ENCODE measurements at places on chromosomes 5 and 9.
A peak's percentile ranks its signal among the peaks of the same experiment; 100 is the strongest.

- DNase-seq: peak; percentile 14
These were observed 128.6 kb downstream of the SPATA31D1 start for GRCh38 chr9:82117026-82117811.

- no peak for DNase-seq
These were observed 32.2 kb downstream of the ALDH7A1 start for GRCh38 chr5:126562823-126563222.

DNA sequence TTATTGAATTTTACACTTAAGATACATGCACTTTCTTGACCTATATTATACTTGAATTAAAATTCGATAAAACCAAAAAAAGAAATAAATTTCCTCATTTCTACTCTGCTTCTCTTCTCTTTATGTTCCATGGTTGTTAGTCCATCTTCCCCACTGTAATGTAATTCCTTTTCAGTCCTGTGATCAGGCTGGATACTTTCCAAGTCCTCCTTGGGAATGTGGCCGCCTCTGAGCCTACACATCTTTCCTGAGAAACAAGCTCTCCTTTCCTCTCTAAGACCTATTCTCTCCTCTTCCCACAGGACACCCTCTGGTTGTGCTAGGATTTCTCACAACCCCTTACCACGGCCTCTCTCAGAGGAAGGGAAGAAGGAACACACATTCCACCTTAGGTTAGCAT lies 285.1 kb downstream of the DNAH5 start:
- DNase-seq: no peak

- peak; percentile 76 for DNase-seq
These were observed 235.7 kb upstream of the ADAMTSL1 start for GRCh38 chr9:18238254-18238653.

- DNase-seq: peak; percentile 64
These were observed 24.7 kb upstream of the NUDT12 start for GRCh38 chr5:103587185-103587748.

GRCh38 chr5:170493028-170493820 lies 10.6 kb upstream of the KCNIP1 start:
- no peak for DNase-seq

DNA sequence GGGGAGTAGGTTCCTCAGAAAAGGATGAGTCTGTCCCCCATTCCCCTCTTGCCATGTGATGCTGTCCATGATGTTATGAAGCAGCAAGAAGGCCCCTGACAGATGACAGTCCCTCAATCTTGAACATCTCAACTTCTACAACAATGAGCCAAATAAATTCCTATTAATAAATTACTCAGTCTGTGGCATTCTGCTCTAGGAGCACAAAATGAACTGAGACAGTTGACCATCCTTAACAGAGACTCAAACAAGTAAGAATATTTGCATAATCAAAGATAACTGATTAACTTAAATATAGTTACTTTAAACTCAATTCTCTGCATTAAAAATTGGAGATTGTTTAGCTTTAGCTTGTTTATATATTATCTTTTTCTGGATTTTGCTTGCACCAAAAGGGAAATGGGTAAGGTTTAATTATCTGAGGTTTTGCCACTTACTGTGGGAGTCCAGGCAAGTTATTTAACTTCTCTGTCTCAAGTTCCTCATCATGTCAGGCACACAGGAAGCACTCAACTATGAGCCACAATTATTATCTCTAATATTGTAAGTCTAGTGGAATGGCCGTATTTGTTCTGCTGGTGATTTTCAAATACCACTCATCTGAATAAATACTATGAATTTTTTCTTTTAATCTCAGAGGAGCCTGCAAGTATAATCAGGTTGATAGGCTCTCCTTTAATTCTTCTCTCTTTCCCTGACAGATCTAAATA lies 162.9 kb downstream of the TSSK1B start:
- no peak for DNase-seq

DNA sequence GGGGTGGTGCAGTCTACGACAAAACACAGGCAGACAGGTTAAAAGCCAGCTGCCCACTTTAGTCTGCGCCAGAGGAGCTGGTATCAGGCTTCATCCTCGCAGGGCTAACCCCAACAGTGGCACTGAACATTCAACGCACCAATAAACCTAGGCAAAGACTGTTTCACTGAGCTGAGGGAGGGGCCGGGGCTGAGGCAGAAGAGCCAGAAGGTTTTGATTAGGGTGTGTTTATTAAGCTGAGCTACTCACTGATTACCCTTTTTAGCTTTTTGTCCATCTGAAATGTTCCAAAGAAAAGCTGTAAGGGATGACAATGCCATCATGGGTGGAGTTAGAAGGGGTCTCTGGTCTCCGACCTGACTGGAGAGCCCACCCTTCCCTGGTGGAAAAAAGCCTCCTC lies 1.4 kb downstream of the ZMYND19 start:
- no peak for DNase-seq

GRCh38 chr5:102955488-102955887 lies 164.4 kb downstream of the GIN1 start:
- DNase-seq: peak; percentile 8

DNA sequence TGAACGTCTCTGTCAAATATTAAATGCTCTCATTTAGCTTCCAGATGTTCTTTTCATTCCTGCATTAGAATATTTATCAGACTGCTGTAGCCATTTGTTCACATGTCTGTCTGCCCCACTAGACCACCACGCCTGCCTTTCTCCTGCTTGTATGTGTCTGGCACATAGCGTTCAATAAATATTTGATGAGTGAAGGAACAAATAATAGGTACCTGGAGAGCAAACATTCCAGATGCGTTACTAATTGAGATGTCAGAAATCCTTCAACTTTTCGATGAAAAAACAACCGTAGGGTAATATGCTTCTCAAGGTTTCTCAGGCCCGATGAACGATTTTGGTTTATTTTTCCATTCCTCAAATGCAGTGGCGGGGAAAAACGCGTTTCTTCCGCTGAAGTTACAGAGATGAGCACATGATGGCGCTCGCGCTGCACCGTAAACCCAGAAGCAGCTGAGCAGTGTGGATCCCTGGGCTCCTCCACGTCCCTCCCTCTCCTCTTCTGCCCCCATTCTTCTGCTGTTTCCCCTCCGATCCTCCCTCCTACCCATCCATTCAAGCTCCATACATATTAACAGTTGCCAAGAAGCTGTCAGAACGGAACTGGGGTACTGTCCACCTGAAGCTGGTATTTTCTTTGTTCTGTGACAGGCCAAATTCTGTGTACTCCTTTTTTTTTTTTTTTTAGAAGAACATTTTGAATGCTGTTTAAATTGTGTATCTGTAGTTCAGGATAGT lies 245.4 kb downstream of the MPDZ start:
- DNase-seq: peak; percentile 56

GRCh38 chr9:79809931-79810330 lies 238.2 kb downstream of the TLE4 start:
- peak; percentile 95 for DNase-seq

DNA sequence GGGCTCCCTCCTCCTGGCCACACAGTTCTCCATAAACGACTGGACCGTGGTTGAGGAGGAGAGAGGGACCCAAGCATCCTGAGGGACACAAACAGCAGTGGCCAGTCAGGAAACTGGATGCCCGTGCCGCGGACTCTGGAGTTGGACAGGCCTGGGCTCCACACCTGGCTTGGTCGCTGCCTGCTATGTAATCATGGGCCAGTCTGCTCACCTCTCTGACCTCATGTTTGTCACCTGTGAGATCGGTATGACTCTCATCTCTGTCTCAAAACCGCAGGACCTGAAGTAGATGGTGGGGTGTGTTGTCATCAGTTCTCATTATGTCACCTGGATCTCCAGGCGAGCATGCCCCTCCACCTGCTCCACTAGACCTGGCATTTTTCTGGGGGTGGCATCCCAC lies 14.5 kb downstream of the CXXC5 start:
- DNase-seq: no peak

GRCh38 chr5:175385691-175386362 lies 58.2 kb downstream of the DRD1 start:
- DNase-seq: peak; percentile 51

DNA sequence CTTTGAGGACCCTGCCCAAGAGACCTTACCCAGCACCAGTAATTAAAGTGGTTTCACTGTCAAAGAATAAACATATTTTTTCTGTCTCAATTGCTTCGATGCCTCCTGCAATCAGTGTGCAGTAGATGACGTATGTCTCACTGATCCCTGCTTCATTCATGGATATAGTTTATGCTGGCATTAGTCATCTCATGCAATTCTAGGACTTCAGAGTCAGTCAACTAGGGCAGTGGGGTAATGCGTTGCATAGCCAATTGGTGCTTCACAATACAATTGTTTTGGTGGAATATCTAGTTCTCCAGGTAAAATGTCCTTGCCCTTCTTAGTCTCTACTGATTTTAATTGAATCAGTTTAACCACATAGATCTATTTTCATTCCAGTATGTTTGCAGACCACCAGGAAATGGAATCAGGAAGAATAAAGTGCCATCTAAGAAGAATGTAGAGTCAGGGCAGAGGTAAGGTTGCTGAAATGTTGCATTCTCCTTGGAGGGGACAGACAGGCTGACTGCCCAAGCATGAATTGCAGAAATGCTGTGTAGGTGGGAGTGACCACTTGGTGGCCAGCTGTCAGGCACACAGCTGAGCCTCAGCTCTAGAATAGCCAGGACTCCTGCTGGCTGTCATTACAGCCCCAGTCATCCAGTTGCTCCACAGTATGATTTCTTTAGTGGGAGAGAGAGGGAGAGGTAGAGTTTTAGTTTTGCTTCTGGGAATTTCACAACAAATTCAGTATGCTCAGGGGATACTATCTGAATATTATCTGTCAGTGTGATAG lies 73.5 kb upstream of the MEGF10 start:
- no peak for DNase-seq

- peak; percentile 60 for DNase-seq
These were observed 1.8 kb upstream of the CFAP95 start for GRCh38 chr9:69818750-69819345.

DNA sequence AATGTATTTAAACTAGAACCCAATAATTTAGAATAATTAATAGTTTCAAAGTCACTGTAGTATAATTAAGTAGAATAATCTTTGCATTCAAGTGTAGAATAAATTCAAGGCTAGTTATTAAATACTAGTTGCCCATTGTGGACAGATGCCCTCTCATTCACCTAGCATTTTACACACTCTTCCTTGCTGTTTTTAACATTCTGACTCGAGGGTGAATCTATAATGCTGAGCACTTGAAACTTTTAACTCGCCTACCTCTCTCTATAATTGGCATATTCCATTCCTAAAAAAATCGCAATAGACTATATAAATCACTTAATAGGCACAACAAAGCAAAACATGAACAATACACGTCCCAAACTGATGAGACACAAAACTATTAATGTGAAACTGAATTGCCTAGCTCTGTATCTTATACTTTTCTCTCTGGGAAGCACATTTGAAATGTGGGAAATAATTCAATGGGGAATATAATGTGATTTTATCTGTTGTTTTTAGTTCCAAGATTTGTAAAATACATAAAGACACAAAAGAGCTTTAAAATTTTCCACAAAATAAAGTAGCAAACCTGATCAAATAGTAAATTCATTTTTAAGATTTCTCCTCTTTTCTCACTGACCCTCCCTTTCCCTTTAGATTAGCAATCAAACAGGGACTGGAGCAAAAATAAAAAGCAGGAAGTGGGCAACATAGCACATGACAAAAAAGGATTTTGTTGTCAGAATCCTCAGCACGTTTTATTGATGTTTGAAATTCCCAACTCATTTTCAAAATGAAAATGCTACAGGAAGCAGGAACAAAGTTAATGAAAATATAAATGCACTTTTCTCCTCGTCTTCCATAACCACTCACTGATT lies 295.6 kb downstream of the PDE4D start:
- DNase-seq: no peak

DNA sequence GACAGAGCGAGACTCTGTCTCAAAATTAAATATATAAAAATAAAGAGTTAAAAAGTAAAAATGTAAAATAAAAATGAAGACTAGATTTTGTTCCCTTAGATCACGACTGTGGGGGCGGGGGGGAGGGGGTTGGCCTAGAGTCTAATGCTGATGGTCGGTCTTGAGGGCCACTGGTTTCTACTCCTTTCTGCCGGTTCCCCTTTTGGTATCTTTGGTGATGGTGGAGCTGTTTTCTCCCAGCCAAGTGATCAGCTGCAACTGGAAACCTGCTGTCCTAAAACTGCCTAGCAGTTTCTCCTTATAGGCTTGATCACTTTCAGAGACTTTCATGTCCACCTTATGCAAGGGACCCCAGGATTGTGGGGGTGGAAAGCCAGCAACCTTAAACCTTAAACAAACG lies 1.1 kb downstream of the SRD5A1 start:
- DNase-seq: no peak

DNA sequence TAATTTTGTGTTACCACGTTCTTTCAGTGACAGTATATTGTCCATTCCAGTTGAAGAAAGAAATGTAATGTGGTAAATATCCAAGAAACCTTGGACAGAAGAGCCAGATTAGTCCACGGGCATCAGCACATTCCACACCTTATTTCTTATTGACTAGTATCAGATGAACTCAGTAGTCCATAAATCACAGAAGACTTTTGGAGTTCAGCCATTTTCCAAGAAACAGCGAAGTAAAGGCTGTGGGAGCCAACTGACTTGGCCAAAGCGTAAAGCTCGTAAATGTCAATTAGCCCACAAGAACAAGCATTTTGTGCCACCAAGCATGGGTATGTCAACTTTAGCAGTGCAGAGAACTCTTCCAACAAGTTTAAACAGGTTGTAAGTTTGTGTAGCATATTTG lies 60.2 kb upstream of the STARD4 start:
- DNase-seq: no peak

DNA sequence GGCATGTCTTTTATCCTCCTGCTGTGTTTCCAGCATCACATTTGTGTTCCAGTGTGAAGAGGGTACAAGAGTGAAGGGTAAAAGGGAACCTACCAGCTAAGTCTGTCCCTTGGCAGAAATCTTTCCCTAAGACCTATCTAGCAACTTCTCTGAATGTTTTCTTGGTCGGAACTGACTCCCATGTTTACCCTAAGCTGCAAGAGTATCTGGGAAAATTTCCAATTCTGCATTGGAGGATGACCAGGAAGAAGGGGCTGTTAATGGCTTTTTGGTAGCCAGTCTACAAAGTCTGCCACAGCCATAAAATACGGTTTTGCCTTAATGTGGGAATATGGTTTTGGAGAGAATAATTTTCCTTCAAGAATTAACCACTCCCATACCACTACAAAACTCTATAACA lies 75.1 kb downstream of the MAST4 start:
- no peak for DNase-seq

DNA sequence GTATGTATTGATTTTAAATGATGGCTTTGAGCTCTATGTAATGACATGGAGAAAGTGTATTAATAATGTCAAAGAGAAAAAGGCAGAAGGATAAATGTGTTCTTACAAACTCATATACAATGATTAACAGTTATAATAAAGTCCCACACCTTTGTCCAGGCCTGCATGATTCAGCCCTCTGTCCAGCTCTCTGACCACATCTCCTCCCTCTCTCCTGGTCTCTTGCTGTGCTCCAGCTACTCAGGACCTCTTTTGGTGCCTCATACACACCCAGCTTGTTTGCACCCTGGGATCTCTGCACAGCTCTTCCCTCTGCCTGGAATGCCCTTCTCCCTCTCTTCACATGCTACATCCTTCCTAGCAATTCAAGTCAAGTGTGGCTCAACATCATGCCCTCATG lies 37.5 kb upstream of the DMRT1 start:
- peak; percentile 41 for DNase-seq

GRCh38 chr5:174719793-174720611 lies 4.4 kb upstream of the MSX2 start:
- DNase-seq: no peak

- no peak for DNase-seq
These were observed 61.4 kb upstream of the EPB41L4A start for GRCh38 chr5:112480501-112480900.

GRCh38 chr9:87324613-87325194 lies 173.0 kb upstream of the DAPK1 start:
- peak; percentile 79 for DNase-seq

- peak; percentile 64 for DNase-seq
These were observed 33.3 kb downstream of the FBXL7 start for GRCh38 chr5:15533129-15533893.

GRCh38 chr9:116506685-116507084 lies 180.4 kb upstream of the TRIM32 start:
- no peak for DNase-seq
